ENCODE measurements at places on chromosomes 1 and 21.

GRCh38 chr1:101996825-101997465, at the start of gene OLFM3:
Gene OLFM3, minus strand, starts transcription at chr1:101996926.
- DNase-seq, result no peak

- DNase-seq, result no peak
Measured at GRCh38 chr1:211829343-211830054, 1.1 kb downstream of the LPGAT1 start.

DNA sequence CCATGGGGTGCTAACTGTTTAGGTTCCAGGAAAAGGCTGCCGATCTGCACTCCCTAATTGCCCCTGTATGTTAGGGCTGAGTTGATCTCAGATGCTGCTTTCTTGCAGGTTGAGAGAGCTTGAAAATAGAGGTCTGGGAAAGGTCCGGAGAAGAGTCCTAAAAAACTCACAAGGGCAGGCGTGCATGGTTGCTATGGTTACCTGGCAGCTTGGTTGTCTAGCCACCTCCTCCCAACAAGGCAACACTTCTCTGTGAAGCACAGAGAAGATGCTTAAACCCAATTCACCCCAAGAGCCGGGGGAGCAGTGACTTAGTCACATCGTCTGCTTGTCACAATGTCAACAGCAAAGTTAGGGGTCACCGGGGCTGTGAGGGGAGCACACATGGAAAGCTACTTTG, 31.0 kb upstream of the LRRC52 start:
- no peak for DNase-seq

GRCh38 chr1:206951318-206952100, 5.2 kb upstream of the PIGR start:
- DNase-seq, result no peak

DNA sequence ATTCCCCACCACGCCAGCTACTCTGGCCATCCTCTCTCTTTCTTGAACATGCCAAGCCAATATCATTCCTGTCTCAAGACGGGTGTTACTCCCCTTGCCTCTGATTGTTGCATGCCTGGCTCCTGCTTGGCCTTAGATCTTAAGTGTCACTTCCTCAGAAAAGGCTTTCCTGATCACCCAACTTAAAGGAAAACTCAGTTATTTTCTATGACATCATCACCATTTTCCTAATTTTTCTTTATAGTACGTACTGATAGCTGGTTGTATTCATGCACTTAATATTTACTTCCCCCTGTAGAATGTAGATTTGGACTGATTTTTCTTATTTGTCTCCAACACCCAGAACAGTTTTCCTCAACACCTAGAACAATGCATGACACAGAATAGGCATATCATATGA, 123.8 kb upstream of the TSPAN2 start:
- DNase-seq, result no peak

GRCh38 chr1:91765880-91766443, 120.0 kb downstream of the TGFBR3 start:
- DNase-seq, result no peak

DNA sequence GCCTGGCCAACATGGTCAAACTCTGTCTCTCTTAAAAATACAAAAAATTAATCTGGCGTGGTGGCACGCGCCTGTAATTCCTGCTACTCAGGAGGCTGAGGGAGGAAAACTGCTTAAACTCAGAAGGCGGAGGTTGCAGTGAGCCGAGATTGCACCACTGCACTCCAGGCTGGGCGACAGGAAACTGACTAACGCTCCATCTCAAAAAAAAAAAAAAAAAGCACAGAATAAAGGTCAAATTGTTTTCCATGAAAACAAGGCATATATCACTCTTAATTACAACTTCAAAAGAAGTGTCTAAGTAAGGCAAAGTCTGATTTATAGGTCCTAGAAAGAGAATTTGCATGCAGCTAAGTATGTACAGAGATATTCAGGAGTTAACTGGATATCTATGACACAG, 25.6 kb downstream of the EYA3 start:
- peak; percentile 44 for DNase-seq

DNA sequence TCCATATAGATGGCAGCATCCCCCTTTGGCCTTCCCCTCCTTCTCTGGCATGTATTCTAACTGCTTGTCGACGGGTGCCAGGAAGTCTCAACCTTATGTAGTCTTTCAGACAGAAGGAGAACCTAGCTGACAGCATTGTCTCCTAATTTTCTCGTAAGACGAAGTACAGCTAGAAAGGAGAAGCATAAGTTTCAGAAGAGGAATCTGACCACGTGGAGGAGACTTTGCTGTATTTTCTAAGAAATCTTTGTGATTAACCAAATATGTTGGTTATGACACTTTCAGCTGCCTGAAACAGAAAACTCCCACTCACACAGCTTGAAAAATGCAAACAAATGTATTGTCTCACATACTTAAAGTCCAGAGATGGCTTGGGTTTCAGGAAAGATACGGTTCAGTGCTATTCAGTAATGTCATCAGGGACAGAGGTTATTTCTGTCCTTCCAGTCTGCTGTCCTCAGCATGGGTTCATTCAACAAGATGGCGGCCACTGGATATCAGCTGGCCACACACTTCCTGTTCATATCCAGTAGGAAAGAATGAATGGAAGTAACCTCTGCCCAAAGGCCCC, 109.5 kb upstream of the ZNF648 start:
- DNase-seq, result no peak

DNA sequence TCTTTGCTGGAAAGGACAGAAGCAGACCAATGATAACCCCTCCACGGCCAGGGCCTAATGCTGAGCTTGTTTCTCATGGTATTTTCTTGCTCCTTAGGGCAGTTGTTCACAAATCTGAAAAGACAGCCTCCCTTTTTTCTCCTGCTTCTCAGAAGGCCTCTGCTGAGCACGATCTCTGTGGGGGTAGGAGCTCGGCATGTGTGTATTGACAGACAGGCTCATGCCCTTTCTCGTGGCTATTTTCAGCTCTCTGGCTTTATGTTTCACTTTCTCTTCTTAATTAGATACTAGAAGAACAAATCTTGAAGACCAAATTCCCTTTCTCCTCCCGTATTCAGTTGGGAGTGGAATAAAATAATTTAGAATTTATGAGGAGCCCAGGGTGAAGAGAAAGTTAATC, 768 bp upstream of the RIIAD1 start:
- no peak for DNase-seq

DNA sequence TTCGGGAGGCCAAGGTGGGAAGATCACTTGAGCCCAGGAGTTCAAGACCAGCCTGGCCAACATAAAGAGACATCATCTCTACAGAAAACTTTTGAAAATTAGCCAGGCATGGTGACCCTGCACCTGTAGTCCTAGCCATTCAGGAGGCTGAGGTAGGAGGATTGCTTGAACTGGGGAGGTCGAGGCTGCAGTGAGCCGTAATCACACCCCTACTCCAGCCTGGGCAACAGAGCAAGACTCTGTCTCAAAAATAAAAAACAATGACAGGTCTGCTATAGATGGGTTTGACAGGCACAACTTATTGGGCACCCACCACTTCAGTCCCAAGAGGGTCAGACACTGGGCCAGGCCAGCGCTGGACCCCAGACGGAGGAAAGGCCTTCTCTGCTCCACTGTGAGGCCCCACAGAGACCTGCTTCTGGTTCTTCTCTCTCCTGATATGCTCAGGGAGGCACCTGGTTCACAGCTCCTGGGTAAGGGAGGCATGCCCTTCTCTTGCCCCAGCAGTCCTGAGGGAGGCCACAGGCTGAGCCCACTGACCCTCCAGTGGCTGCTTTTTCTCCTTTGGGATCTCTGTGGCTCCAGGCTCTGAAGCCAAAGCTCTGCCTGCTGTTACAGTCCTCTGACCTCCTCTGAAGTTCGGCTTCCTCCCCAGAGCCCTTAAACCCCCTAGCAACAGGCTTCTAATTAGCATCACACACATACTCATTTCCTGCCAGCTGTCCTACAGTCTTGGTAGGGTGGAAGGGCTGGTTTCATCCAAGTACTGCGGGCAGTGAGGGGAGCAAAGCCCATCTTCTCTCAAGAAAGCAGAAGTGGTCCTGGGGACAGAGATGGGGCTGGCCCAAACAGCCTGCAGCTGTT, 14.4 kb downstream of the S100A16 start:
- peak; percentile 16 for DNase-seq

DNA sequence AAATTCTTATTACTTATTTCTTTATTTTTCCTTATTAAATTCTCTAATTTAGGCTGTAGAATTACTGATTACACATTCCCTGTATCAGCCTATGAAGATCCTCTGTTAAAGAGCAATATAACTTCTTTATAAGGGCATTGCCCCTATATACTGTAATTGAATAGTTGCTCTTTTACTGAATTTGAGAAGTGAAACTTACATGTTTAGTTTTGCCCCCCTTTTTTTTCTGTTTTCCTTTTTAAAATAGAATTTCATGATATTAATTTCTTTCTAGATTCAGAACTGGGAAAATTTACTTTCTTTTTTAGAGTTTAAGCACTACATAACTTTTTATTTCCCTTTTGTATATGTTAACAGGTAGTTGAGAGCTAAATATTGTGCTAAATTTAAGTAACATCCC, 29.5 kb upstream of the PGM1 start:
- no peak for DNase-seq

DNA sequence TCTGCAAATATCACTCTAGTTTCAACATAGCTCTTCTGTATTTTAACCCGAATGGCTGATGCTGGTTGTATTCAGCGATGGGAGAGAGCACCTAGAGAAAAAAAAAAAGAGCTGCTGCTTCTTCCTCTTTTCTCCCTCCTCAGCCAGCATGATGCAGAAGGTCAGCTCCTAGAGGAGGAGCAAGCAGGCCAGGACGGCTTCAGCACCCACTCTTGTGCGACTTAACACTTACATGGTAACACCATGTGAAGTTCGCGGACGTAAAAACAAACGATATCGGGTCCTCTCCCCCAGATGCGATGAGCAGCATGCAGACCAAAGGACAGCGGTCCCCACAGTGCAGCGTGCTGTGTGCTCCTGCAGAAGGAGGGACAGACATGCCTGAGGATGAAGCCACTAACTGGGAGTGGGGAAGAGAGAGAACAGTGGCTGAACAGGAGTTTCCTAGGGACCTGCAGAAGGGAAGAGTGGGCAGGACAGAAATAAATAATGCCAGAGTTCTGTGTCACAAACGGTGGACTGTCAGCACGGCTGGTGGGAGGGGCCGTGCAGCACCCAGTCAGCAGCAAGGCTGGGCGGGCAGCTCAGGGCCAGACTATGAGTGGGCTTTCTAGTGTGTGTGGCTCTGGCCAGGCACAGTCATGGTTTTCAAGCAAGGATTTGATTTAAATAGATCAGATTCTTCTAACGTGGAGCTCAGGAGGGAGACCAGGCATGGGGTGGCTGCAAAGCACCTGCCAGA, 11.4 kb upstream of the B3GALT5 start:
- no peak for DNase-seq

GRCh38 chr1:160807738-160808137, 11.8 kb downstream of the LY9 start:
- no peak for DNase-seq

- DNase-seq, result no peak
Measured at GRCh38 chr1:61973100-61973837, 221.4 kb upstream of the L1TD1 start.

DNA sequence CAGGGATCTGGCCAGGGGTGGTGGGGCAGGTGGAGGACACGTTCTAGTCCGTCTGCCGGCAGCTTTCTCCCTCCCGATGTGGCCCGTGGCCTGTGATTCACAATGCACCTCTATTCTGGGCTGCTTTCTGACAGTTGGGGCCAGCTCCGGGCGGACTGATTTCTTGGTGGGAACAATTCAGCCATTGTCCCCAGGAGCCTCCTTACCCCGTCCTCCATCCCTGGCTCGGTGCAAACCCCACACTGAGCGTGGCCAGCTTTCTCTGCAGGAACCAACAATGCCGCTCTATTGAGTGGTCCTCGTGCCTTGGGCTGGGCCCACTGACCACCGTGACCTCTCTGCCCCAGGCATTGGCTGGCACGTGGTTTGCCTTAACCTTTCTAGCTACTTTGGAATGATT, 29.7 kb downstream of the PADI2 start:
- no peak for DNase-seq

Data from stimulated activated CD4-positive, alpha-beta T cell treated with anti-CD3 and anti-CD28 coated beads, Interleukin-1b, Interleukin-23, amount 100 ng/mL, for 48 hours (primary cell).